ENCODE measurements at places on chromosomes 2 and 18.

DNA sequence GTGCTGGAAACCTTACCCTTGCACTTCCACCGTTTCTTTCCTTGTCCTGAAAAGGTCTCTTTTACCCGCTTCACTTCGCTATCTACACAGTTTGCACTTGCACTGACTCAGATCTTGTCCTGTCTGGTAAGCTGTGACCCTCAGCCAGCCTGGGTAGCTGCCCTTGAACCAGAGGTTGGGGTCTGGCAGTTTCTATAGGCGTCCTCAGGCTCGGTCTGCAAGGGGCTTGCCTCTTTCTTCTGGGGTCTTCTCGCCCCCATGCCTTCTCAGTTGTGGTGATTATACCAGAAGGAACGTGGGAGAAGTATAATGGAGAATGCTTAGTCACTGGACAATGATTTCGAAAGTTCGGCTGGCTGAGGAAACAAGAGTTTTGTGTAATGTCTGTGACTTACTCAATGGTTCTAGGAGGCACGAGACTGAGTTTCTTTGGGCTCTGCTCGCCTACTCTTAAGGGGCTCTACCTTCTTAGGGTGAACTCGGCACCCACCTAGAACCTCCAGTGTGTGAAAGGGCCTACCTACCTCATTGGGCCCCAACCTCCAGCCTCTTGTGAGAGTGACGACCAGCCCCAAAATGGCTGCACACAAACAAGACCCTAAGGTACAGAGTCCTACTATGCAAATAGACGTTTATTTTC is 6.9 kb upstream of the STAT1 start:
- H3K27ac ChIP-seq: peak overlapping the region; percentile 83
- 0 out of 2 replicates have a peak, but pooled peaks cover 8% of the 10 kb centered on the region for H3K4me1 ChIP-seq
- H3K4me3 ChIP-seq: peak overlapping the region; percentile 74
- no peaks in the 10 kb centered on the region for H3K27me3 ChIP-seq

GRCh38 chr2:32260376-32260775 is 4.3 kb downstream of the NLRC4 start:
- H3K36me3 ChIP-seq: no peaks in the 10 kb centered on the region
- no peak overlapping the region for H3K4me3 ChIP-seq
- H3K4me1 ChIP-seq: no peaks in the 10 kb centered on the region
- H3K27me3 ChIP-seq: no peaks in the 10 kb centered on the region
- no peak for DNase-seq

GRCh38 chr2:32981612-32982011 is 34.9 kb downstream of the LTBP1 start:
- H3K4me1 ChIP-seq: no peaks in the 10 kb centered on the region
- no peak overlapping the region for H3K27ac ChIP-seq
- no peak overlapping the region for H3K4me3 ChIP-seq

DNA sequence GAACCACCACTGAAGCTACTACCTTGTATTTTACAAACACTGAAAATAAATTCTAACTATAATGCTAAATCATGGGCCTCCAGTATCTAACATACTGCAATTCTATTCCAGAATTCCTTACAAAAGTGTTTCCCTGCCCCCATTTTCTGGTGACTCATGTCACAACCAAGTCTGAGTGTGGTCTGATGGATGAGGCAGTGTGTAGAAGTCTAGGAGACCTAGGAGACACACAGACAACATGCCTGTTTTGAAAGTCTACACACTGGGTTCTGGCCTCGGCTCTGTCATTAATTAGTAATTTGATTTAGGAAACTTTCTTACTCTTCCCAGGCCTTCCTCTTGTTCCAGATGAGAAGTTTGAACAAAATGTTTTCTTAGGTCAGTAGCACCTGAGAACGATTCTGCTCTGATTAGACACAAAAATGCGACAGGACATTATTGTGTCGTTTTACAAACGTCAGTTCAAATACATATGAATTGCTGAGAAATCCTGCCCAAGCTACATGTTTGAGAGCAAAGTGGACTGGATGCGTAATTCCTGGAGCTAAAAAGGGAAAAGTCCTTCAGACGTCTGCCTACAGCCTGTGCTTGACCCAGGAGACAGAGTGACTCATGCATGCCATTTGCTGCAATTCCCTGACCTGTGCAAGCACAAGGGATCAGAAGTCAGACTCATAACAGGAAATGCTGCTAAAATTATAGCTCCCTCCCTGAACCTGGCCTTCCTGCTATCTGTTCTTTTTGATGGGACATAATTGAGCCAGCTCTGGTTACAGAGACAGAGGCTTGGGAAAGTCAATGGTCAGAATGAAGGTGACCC is 494.4 kb downstream of the SOX11 start:
- no peak for DNase-seq
- no peaks in the 10 kb centered on the region for H3K36me3 ChIP-seq
- peaks cover 5% of the 10 kb centered on the region for H3K4me1 ChIP-seq
- H3K27ac ChIP-seq: no peak overlapping the region

- H3K4me3 ChIP-seq: no peak overlapping the region
- H3K27me3 ChIP-seq: no peaks in the 10 kb centered on the region
- DNase-seq: no peak
- H3K36me3 ChIP-seq: no peaks in the 10 kb centered on the region
- no peak overlapping the region for H3K27ac ChIP-seq
- no peaks in the 10 kb centered on the region for H3K4me1 ChIP-seq
Measured at GRCh38 chr2:227480528-227480927, 8.6 kb downstream of the AGFG1 start.

- no peaks in the 10 kb centered on the region for H3K36me3 ChIP-seq
- H3K27ac ChIP-seq: no peak overlapping the region
- H3K4me1 ChIP-seq: peaks cover 29% of the 10 kb centered on the region
- H3K4me3 ChIP-seq: no peak overlapping the region
- no peaks in the 10 kb centered on the region for H3K27me3 ChIP-seq
- no peak for DNase-seq
Measured at GRCh38 chr2:128303095-128303791, 15.4 kb downstream of the HS6ST1 start.

DNA sequence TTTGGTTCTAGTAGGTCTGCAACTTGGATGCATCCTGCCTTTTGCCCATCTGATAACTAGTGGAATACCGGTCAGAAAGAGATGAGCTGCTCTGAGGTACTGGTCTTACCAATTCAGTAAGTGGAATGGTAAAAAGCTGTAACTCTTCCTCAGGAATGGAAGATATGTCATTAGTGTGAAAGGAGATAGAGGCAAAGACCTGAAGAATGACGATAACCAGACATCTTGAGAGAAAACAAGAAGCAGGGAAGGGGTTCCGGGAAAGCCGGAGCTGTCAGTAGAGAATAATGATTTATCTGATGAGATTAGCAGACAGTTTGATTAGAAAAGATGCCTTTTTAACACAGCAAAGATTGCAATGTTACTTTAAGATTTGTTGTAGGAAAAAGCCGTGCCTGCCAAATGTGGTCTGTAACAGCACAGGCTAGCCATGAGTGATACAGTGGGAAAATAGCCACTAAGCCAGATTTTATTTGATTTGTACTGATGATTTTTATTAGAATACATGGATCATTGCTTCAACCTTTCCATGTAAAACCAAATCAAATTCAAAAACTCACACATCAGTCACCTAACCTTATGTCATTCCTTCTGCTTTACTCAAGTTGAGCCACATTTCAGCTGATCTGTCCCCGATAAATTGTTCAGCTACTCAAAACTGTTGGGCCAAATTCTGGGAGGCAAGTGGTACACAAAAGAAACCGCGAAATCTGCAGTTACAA is 110.0 kb downstream of the TCF4 start:
- no peak for DNase-seq
- no peaks in the 10 kb centered on the region for H3K27me3 ChIP-seq
- H3K36me3 ChIP-seq: no peaks in the 10 kb centered on the region
- H3K27ac ChIP-seq: no peak overlapping the region
- peaks cover 7% of the 10 kb centered on the region for H3K4me1 ChIP-seq

GRCh38 chr2:56191617-56192016 is 7.8 kb downstream of the CCDC85A start:
- no peak overlapping the region for H3K27ac ChIP-seq
- no peaks in the 10 kb centered on the region for H3K36me3 ChIP-seq
- H3K27me3 ChIP-seq: peaks cover 3% of the 10 kb centered on the region
- H3K4me3 ChIP-seq: no peak overlapping the region
- H3K4me1 ChIP-seq: no peaks in the 10 kb centered on the region
- DNase-seq: no peak

DNA sequence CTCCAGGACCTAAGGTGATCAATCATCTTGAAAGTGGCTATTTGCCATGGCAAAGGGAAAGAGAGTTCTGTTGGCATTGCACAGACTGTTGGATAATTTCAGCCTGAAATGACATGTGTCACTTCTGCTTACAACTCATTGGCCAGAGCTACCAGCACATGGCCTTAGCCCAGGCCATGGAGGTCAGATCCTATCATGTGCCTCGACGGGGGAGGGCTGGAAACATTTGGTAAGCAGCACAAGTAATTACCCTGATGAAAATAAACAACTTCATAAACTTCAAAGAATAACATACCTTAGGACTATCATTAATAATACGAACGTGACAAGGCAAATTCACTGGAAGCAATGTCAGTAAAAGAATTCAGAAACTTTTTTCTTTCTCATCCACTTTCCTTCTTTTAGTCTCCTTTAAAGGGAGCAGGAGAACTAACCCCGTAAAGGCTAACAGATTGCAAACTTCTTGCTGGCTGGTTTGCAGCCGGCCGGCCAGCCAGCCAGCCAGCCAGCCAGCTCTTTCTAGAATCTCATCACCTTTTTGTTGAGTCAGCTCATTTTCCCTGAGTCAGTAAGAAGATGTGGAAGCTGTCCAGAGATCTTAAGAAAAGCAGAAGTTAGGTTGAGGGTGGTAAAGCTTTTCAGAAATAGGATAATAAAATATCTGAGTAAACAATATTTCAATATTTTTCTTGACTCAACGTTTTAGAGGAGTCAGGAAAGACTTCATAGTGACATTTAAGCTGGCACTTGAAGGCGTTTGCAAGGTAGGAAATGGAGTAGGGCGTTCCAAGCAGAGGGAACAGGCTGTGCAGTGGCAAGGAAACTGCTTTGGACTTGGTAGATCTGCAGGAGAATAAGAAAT is 31.9 kb downstream of the CNRIP1 start:
- no peaks in the 10 kb centered on the region for H3K4me1 ChIP-seq
- H3K36me3 ChIP-seq: no peaks in the 10 kb centered on the region
- no peak overlapping the region for H3K4me3 ChIP-seq
- no peaks in the 10 kb centered on the region for H3K27me3 ChIP-seq

- H3K4me1 ChIP-seq: peaks cover 18% of the 10 kb centered on the region
- no peaks in the 10 kb centered on the region for H3K27me3 ChIP-seq
- no peaks in the 10 kb centered on the region for H3K36me3 ChIP-seq
- H3K4me3 ChIP-seq: no peak overlapping the region
- no peak for DNase-seq
Measured at GRCh38 chr2:54570925-54571694, 115.0 kb downstream of the SPTBN1 start.

DNA sequence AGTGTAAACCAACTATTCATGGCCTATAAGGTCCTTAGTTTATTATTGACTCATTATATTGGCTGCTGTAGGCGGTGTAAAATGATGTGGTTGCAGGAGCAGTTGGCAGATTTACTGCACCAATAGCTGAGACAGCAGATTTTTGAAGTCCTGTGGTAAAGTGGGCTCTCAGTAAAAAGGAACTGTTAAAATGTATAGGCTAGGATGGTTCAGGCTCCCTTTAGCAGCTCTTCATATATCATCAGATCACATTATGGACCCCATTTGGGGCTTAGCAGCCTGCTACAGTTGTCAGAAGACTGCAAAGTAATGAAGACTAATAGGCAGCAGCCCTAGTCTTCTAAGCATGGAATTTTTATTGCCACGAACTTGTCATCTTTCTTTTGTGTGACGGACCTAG is 27.8 kb downstream of the MTX2 start:
- no peak overlapping the region for H3K27ac ChIP-seq
- H3K4me1 ChIP-seq: no peaks in the 10 kb centered on the region
- no peaks in the 10 kb centered on the region for H3K36me3 ChIP-seq
- H3K27me3 ChIP-seq: no peaks in the 10 kb centered on the region

DNA sequence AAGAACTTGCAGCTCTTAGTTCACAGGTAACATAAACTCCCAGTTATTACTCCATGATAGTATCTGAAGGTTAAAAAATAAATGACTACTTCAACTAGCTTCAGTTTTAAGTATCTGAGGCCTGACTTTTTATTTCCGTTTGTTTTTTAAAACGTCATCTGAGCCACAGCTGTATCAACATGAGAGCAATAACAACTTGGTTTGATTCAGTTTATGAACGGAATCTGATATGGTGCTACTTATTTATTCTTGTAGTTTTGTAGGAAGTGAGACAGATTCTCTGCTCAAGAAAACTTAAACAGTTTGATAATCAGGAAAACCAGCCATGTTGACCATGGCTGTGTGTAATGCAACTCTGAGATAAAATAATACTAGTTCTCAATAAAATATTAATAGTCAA is 34.9 kb downstream of the NAB1 start:
- no peak overlapping the region for H3K27ac ChIP-seq
- H3K4me3 ChIP-seq: no peak overlapping the region

- H3K27me3 ChIP-seq: no peaks in the 10 kb centered on the region
- no peaks in the 10 kb centered on the region for H3K36me3 ChIP-seq
- no peak overlapping the region for H3K4me3 ChIP-seq
- no peak overlapping the region for H3K27ac ChIP-seq
- H3K4me1 ChIP-seq: no peaks in the 10 kb centered on the region
- DNase-seq: no peak
Measured at GRCh38 chr2:144067506-144067905, 452.4 kb downstream of the ZEB2 start.

GRCh38 chr2:114550895-114551793 is 108.7 kb downstream of the DPP10 start:
- no peak overlapping the region for H3K4me3 ChIP-seq
- peaks cover 3% of the 10 kb centered on the region for H3K4me1 ChIP-seq
- H3K27me3 ChIP-seq: no peaks in the 10 kb centered on the region
- no peaks in the 10 kb centered on the region for H3K36me3 ChIP-seq

DNA sequence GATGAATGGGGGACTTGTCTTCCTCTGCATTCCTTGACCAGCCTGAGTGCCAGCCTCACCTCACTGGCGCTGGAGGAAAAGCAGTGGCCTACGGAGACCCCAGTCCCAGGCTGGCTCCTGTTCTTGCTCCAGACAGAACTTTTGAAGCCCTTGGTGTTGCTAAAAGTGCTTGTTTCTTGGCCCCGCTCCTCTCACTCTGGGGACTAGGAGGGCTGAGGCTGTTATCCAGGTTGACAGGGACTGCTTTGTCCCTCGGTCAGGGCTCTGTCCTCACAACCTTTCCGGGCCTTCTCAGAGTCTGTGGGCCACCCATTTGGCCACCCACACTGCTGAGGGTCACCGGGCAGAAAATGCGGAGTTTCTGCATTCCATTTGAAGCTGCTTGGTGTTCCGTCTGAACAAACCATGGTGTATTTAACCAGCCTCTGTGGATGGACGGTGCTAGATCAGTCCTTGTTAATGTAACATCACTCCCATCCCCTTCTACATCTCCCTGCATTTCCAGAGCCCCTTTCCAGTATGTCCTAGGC is 25.6 kb downstream of the B3GNT7 start:
- H3K4me1 ChIP-seq: no peaks in the 10 kb centered on the region
- H3K36me3 ChIP-seq: no peaks in the 10 kb centered on the region

GRCh38 chr2:32360416-32360815 is 3.6 kb downstream of the BIRC6 start:
- H3K27me3 ChIP-seq: no peaks in the 10 kb centered on the region
- DNase-seq: no peak
- H3K27ac ChIP-seq: no peak overlapping the region
- no peak overlapping the region for H3K4me3 ChIP-seq

Measured in H1 (cell line).